Inflammatory macrophage (primary cell): ENCODE measurements at places on chromosomes 6 and 20.

DNA sequence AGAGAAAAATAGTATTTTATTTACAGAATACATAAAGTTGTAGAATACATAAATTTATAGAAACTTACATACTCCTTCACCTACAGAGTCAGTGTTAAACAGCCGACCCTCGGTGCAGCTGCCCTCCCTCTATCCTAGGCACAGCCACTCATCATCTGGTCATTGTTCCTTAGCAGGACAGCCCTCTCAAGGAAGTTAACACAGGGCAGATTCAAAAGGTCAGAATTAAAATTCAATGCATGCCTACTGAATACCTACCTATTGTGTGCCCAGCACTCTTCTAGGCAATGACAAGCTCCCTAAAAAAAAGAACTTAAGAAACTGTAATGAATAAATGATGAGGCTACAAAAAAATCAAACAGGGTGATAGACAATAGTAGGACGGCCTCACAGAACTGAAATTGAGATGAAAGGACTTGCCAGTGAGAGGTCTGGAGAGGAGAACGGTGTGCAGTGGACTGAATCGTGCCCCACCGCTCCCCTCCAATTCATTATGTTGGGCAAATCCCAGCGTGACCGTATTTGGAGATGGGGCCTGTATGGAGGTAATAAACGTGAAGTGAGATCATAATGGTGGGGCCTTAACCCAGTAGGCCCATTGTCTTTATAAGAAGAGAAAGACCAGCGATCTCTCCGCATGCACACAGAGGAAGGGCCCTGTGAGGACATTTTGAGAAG lies 326.0 kb downstream of the PACRG start:
- no peak for DNase-seq

GRCh38 chr6:42426191-42426590 lies 25.5 kb downstream of the TRERF1 start:
- no peak for DNase-seq

- DNase-seq, result peak; percentile 84
These were observed 9.0 kb upstream of the HSP90AB1 start for GRCh38 chr6:44237813-44238433.

GRCh38 chr20:57943950-57944349 lies 234.1 kb upstream of the PMEPA1 start:
- no peak for DNase-seq

DNA sequence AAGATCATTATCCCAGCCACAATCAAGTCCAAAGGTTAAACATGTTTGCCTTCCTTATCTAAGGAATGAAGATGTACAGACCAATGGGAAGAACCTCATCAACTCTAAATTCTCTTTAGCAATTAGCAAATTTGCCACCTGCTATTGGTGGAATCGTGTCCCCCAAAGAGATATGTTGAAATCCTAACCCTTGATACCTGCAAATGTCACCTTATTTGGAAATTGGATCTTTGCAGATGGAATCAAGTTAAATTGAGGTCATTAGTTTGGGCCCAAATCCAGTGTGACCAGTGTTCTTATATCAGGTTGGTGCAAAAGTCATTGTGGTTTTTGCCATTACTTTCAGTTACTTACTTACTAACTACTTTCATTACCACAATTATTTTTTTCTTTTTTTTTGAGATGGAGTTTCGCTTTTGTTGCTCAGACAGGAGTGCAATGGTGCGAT lies 31.3 kb downstream of the KLHL31 start:
- DNase-seq, result no peak

GRCh38 chr6:55802259-55802658 lies 73.1 kb downstream of the BMP5 start:
- DNase-seq, result no peak

DNA sequence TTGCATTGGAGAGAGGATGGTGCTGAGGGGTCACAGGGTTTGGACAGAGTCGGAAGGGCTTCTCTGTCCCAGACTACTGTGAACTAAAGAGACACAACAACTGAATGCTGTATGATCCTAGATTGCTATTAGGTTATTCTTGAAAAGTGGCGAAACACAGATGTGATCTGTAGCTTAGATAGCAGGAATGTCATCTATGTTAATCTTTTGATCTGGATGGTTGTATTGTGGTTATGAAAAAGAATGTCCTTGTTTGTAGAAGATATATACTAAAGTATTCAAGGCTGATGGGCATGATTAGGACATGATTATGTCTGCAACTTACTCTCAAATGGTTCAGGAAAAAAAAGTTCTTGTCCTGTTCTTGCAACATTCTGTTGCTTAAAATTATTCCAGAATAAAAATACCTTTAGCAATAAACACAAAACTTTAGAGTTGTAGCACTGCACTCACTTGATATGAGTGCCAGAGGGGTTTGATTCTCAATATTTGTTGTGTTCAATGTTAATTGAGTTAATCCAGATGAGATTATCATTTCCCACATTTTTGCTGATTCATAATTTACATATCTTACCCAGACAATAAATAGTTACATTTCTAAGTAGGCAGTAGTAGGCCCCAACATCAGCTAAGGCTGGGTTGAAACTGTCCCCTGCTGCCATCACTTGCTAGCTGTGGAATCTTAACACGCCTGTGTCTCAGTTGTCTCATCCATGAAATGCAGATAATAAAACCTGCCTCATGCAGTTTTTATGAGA lies 645.2 kb downstream of the KIF16B start:
- no peak for DNase-seq

DNA sequence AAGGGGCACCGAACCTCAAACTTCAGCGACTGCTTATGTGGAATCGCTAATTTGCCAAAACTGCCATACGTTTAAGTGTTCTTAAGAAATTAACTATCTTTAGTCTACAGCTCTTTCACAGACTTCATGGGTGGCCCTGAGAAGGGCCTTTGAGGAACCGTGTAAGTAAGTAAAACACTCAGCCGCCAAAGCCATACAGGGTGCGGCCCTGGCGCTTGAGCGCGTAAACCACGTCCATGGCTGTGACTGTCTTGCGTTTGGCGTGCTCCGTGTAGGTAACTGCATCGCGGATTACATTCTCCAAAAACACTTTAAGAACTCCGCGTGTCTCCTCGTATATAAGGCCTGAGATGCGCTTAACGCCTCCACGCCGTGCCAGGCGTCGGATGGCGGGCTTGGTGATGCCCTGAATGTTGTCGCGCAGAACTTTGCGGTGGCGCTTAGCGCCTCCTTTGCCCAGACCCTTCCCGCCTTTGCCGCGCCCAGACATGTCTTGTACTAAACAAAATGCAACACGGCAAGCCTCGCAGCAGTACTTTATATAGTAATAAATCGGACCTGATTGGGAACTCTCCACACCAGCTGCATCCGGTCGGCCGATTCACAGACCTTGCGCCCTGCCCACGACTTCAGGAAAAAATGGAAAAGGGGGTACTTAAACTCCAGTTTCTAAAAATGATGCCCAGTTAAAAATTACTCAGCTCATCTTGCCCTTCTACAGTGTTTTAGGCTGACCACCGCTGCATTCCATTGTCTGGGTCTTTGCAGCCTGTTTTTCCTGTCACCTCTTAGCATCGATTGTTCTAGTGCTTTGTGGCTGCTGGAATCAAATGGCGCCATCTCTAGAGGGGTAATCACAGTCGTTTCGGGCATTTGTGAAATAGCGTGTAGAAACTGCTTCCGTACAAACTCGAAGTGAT lies 38.9 kb downstream of the OR2B2 start:
- peak; percentile 85 for DNase-seq

- DNase-seq, result no peak
These were observed 2.5 kb downstream of the PMEPA1 start for GRCh38 chr20:57707320-57707719.

GRCh38 chr6:12294851-12295536 lies 4.8 kb downstream of the EDN1 start:
- no peak for DNase-seq

- no peak for DNase-seq
These were observed 36.9 kb upstream of the SYNCRIP start for GRCh38 chr6:85679445-85680123.

GRCh38 chr20:39112178-39112743 lies 150.1 kb downstream of the DHX35 start:
- no peak for DNase-seq

DNA sequence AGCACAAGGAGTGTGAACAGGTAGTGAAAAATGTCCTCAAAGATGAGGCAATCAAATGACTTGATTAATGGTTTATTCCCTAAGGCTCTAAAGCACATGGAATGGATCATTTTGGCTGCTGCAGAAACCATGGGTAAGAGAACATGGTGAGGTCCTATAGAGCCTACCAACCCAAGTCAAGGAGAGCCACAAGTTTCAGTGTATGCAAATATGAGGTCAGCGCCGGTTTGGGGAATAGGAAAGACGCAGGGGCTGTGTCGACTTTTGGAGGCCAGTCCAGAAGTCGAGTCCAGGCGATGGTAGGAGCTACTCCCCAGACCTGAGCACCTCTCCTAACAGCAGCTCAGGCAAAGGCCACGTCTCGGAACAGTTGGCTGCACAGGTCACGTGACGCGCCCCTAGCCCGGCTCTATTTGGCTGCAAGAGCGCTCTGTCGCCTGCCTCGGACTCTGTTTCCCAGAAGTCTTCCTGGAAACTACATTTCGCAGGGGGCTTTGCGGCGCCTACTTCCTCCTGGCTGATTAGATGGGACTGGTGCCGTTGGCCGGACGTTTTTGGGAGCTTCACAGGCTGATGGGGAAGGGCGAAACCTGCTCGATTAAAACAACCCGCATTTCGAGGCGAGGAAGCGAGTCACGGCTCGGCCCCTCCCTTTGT lies 74.4 kb upstream of the CHD6 start:
- peak; percentile 49 for DNase-seq
